Activated CD4-positive, alpha-beta T cell treated with anti-CD3 and anti-CD28 coated beads, Interleukin-2, amount 50 U/mL, for 1 hour (primary cell): ENCODE measurements at places on chromosomes 13 and 19.

GRCh38 chr19:16892436-16892835, 3.6 kb downstream of the F2RL3 start:
- DNase-seq, result no peak

GRCh38 chr13:100652510-100652909, 22.1 kb downstream of the TMTC4 start:
- no peak for DNase-seq

- DNase-seq, result peak; percentile 84
Observed at GRCh38 chr19:45882652-45883585, 3.0 kb downstream of the IRF2BP1 start.

- DNase-seq, result no peak
Observed at GRCh38 chr13:111122631-111123030, 7.5 kb downstream of the ARHGEF7 start.

- DNase-seq, result no peak
Observed at GRCh38 chr19:13039211-13039789, 44.0 kb downstream of the NFIX start.

- no peak for DNase-seq
Observed at GRCh38 chr13:47111499-47111898, 214.6 kb upstream of the HTR2A start.

GRCh38 chr19:54245936-54246335, 3.3 kb upstream of the LILRA6 start:
- no peak for DNase-seq

- DNase-seq, result peak; percentile 71
Observed at GRCh38 chr13:25574437-25575411, 202.9 kb downstream of the ATP8A2 start.

GRCh38 chr13:87453244-87453643, 217.9 kb upstream of the SLITRK5 start:
- DNase-seq, result no peak

DNA sequence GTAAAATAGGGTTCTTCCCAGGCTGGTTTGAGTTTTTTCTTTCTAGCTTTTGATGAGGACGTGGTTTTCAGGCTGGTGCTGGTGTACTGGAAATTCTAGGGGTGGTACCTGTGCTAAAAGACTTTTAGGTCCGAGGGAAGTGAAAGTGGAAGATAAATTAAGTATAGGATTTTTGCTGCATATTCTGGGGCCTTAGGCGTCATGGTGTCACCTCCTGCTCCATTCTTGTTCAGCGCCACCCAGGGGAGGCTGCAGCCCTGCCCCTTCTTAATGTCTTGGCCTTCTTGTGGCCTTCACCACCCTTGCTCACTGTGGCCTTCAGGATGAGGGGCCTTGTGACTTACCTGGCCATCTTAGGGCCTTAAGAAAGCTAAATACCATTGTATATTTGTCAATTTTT, 12.4 kb downstream of the ZNF552 start:
- no peak for DNase-seq

GRCh38 chr19:2731181-2731995, 8.4 kb downstream of the SLC39A3 start:
- no peak for DNase-seq

- no peak for DNase-seq
Observed at GRCh38 chr19:48539503-48540096, 12.4 kb upstream of the SULT2B1 start.

GRCh38 chr13:113064000-113064533, 41.5 kb upstream of the F7 start:
- DNase-seq, result no peak

DNA sequence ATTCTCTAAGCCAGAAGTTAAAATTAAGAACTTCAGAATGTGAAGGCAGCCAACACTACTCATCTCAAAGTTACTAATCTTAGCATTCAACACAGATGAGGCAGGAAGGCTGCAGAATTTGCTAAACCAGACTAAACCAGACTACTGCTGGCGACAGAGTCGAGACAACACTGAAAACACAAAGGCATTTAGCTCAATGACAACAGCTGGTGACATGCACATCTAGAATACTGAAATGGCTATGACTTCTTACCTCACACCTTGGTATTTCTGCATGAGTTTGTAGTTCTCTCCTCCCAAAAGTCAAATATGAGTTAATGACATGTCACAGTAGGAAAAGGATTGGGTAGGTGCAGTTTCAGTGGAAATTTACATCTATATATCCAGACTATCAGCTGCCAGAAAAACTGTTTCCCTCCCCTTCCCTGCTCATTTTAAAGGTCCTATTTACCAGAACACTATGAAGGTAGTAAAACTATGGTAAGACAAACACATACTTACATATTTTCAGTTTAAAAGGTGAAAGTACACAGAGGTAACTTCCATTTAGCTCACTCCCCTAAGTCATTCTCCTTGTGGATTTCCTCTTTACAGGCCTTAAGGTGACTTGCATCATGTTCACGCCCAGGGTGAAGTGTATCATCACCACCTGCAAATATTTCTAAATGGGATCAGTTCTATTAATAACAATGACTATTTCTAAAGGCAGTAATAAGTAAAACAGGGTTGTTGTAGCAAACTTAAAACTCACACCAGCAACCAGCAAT, 21.4 kb downstream of the FOXO1 start:
- no peak for DNase-seq

DNA sequence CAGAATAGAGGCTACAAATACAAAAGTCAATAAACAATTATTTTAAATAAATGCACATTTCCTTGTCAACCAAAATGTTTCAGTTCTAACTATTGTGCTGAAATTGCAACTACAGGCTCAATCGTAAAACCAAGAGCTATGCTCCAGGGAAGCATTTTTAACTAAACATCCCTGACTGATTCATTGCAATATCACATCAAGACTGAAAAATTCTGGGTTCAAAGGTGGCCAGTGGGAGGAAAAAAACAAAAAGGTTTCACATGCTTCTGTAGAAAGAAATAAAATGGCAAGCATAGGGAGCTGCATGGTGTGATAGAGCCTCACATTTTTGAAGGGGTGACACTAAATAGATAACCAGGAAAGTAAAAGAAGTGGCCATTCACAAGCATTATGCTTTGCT, 862.8 kb downstream of the PCDH9 start:
- no peak for DNase-seq

GRCh38 chr13:51714663-51715168, 89.2 kb downstream of the DHRS12 start:
- DNase-seq, result no peak

GRCh38 chr13:77338329-77338728, 11.4 kb upstream of the MYCBP2 start:
- no peak for DNase-seq

DNA sequence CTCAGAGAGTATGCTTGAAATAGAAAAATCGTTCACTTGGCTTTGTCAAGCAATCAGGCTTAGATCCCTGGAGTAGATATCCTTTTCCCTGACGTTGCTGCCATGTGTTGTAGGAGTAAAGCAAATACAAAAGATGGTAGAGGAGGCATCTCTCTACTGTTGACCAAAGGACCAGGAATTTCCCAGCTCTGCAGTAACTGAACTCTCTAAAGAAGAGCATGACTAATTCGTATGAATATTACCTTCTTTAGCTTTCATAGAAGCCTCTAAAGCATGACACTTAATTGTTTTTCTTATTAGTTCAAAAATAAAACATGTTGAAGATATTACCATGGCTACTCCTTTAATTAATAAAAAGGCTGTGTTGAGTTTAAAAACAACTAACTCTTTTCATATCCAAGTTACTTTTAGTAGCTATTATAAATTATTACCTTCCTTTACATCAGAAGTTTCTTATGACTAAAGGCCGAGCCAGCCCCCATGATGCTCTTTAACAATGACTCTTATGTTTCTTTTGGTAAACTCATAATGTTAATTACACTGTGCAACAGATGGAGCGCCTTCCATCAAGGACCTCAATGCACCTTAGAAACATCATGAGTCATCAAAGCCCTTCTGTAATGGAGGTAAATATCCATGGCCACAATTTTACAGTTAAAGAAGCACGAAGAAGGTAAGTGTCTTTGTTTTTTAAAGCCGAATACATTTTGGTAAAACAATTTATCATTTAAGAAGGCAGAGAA, 352.4 kb downstream of the KLF5 start:
- no peak for DNase-seq

- no peak for DNase-seq
Observed at GRCh38 chr19:17185590-17185989, 29.6 kb upstream of the USE1 start.

DNA sequence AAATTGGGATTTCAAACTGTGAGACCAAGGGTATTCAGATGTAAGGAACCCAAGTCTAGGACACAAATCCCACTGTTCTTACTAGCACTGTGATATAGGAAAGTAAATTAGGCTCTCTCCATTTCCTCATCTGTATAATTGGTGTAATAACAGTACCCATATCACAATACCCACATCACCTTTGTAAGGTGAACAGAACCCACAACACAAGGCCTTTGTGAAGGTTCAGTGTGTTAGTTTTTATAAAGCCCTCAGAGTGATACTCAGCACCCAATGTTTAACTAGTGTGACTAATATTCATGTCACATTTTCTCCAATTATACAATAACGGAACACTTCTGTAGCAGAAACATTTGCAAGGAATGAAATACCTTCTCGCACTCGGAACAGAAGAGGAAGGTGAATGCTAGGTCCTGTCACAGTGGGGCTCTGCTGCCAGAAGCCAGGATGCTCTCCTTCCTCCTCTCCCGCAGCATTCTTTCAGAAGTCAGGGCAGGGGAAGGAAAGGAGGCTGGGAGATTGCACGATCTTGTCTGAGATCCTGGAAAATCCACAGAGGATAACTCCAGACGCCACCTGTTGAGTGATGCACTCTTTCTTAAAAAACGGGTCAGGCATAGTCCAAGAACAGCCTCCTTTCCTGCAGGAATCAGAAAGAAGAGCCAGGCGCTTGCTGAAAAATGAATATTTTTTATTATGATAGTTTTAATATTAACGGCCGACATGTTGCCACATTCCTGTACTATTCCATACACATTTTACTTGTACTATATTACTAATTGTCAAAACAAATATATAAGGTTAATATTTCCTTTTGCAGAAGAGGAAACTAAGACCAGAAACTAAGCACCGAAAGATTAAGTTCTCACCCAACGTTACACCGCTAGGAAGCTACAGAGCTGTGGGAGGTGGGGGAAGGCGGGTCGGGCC, 762 bp downstream of the ZNF45 start:
- DNase-seq, result no peak

DNA sequence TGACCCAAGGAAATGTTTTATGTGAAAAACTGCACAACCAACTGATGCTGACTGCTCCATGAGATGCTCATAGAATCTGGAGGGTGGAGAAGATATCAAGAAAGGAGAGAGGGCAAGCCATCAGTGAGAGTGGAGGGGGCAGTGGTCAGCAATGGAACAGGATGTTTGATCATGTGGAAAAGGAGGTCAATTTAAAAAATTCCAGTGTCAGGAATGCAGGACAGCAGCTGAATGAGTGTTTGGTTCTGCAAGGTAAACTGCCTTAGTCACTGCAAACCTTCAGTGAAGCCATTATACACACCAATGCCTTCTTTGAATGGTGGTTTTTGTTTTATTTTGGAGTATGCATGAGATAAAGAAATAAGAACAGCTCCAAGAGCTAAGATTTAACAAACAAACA, 121.5 kb downstream of the FGF14 start:
- DNase-seq, result no peak

- DNase-seq, result peak; percentile 17
Observed at GRCh38 chr19:11203194-11204075, 6.1 kb upstream of the KANK2 start.

- no peak for DNase-seq
Observed at GRCh38 chr13:42836930-42837690, 55.7 kb downstream of the FAM216B start.

- DNase-seq, result no peak
Observed at GRCh38 chr19:16650821-16651220, 9.1 kb downstream of the SMIM7 start.

DNA sequence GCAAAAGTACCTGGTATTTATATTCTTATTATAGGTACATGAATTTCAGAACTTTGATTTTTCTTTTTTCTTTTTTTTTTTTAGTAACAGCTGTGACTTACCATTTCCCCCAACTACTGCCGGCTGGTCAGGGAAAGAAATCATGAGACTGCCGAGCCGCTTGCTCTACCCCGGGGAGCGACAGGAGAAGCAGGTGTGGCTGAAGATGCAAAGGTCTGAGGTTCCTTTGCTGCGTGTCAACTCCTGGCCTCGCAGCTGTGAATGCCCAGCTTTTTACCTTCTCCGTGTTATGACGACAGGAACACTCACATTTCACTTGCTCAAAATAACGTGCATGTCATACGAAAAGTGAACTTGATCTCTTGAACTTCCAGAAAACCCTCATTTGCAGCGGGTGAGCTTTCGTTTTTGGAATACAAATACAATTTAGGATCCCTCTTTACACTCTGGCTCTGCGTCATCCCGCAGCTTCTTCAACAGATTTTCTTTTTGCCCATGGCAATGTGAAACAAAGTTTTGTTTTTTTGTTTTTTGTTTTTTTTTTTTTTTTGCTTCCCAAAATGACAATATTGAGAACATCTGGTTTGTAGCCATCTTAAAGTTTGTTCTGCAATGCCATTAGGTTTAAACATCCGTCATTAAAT, 117.9 kb downstream of the EFNB2 start:
- DNase-seq, result no peak

DNA sequence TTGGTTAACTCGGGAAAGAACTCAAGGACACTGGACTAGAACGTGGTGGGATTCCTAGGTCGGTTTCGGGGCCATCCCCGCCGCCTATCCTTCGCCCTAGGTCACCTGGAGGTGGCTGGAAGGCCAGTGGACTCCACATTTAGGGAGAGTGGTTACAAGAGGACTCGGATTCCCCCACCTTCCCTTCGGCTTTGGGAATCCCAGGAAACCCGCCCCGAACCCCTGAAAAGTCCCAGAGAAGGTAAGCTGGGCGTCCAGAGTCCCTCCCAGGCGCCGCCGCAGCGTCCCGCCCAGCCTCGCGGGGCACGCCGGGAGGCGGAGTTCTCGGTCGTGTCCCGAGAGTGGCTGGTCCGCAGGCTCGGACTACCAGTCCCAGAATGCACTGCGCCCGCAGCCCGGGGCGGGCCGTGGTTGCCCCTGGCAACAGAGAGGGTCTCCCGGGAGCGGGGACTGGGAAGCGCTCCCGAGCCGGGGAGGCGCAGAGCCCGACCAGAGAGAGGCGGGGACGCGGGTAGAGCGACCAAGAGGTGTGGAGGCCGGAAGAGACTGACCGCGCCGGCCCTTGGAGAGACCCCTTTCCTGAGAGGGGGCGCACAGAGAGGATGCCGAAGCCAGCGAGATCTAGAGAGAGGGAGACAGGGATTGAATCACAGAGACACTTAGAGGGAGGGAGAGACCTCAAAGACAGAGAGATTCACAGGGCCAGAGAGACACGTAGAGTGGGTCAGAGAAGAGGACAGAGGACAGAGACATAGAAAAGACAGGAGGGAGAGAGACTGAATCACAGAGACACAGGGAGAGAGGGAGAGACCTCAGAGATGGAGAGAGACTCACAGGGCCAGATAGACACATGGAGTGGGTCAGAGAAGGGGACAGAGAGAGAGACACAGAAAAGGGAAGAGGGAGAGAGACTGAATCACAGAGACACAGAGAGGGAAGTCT, 2.6 kb upstream of the PRKCG start:
- DNase-seq, result peak; percentile 77
